SJSA1 (cell line): ENCODE measurements at places on chromosomes 13 and 19.

DNA sequence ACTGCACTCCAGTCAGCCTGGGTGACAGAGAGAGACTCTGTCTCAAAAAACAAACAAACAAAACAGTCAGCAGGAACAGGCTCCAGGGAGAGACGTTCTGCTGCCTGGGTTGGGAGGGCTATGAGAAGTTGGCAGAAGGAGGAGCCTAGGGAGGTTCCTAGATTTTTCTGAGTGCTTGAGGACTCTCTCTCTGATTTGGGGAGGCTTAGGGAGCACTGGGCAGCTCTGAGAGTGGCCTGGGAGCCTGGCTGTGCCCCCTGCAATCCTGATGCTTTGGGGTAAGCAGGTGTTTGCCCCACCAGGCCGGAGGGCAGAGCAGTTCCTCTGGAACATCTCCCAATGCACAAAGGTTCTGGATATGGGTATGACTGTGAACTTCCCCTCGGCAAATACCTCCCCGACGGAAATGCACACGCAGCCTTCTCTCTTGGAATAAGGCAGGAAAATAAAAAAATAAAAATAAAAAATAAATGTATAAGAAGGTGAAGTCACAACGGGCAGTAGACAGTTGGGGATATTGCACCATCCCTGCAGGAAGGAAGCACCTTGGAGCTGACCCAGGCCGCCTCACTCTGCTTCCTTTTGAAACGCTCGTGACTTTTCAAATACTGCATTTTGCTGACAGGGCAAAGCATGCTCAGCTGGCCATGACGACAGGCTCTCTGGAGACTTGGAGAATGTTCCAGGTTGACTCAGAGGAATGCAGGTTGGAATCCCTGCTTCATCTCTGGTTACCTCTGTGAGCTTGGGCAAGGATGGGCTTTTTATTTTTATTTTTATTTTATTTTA, 26.5 kb upstream of the HOMER3 start:
- peak; percentile 49 for DNase-seq

- no peak for DNase-seq
Measured at GRCh38 chr13:25585000-25585399, 213.2 kb downstream of the ATP8A2 start.

DNA sequence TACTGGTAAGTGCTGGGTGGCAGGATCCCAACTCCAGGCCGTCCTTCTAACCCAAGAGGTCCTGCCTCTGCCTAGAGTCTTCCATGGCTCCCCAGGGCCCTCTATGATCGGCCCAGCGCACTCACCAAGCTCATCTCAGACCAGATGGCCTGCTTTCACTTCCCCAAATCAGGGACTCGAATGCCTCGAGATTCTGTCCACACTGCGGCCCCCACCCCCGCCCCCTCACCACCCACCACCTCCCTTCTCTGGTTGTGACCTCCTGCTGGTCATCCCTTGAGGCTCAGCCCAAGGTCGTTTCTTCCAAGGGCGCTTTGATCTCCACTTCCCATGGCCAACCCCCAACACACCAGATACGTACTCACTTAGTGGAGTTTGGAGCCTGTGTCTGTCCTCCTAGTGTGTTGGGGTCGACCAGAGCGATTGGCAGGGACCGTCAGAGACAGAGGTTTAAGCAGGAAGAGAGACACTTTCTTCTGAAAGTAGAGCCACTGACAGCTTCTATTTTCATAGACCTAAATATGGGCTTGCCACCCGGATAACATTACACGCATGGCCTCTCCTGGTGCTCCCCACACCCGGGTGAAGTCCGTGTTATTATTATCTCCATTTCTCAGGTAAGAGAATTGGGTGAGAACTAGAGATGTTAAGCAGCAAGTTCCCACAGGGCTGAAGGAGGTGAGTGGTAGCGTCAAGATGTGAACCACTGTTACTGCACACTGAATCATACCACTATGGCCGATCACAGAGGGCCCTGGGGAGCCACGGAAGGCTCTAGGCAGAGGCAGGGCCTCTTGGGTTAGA, at the start of gene FCER2:
FCER2 (minus strand) TSS at position 478 of the 804 bp plus-strand sequence. CDS start 2,371 bp downstream, outside the sequence.
- no peak for DNase-seq

DNA sequence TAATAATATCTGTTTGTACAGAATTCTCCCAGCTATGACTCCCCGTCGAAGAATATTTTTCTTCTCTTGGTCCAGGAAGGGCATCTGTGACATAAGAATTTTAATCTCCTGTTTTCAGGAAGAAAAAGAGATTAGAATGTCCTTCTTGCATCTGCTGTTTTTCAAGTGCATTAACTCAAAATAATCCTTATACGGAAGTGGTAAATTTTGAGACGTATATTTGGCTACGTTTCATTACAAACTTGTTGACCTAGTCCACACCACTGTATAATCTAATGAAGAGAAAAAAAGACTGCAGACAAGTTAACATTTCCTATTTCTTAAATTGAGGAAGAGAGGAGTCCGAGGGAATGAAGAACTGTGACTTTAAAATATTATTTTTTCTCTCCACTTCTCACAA, 959.9 kb downstream of the DIAPH3 start:
- no peak for DNase-seq

DNA sequence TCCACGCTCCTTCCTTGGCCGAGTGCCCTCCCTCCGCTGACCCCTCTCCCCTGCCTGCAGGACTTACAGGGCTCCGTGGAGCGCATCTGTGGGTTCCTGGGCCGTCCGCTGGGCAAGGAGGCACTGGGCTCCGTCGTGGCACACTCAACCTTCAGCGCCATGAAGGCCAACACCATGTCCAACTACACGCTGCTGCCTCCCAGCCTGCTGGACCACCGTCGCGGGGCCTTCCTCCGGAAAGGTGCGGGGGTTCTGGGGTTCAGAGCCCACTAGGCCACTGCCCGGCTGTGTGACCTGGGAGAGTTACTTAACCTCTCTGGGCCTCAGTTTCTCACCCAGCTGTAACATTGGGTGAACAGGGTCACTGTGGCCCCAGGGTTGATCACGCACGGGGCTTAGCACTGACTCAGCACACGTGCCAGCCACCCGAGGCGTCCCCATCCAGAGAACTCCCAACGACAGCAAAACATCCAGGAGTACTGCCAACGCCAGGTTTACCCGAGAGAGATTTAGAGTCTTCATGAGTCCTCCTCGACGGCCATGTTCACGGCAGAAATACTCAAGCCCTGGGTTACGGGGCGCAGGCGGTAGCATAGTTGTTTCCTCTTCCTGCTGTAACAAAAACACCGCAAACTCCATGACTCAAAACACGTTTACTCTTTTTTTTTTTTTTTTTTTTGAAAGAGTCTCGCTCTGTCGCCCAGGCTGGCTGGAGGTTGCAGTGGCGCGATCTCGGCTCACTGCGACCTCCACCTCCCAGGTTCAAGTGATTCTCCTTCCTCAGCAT, 9.7 kb upstream of the SPACA4 start:
- DNase-seq, result no peak

DNA sequence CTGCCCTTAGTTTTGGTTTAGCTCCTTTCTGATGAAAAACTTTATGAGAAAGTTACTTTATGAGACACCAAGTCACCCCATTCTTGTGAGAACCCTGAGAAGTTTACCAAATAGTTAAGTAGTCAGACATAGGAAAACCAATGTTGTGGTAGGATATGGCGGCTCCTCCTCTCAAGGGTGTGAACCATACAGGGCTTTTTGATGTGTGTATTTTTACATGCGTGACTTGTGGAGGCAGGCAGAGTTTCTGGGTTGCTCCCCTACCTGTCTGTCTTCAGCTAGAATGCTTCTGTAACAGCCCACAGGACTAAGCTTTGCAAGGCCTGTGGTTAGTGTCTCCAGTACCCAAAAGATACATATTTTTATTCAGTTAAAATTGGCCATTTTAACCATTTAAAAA, 18.3 kb downstream of the UBAC2 start:
- no peak for DNase-seq

GRCh38 chr13:80901111-80901510, 560.2 kb upstream of the SPRY2 start:
- DNase-seq, result no peak

GRCh38 chr13:57569986-57570385, 61.6 kb upstream of the PCDH17 start:
- no peak for DNase-seq

DNA sequence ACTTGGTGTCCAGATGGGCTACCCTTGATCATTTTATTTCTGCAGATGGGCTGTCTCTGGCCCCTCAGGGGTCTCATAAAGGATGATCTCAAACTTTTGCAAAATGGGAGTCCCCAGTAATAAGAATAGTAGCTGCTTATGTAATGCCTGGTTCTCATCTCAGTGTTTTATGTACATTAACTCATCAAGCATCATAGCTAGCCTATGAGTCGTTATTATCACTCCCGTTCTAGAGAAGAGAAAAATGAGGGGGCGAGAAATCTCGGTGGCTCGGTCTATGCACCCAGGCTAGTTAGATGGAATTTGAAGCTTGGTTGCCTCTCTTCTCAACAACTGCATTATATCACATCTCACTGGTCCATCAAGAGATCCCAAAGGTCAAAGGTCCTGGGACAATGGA, 3.4 kb downstream of the CACNG6 start:
- no peak for DNase-seq

- no peak for DNase-seq
Measured at GRCh38 chr13:23007426-23007825, 173.4 kb upstream of the SGCG start.

DNA sequence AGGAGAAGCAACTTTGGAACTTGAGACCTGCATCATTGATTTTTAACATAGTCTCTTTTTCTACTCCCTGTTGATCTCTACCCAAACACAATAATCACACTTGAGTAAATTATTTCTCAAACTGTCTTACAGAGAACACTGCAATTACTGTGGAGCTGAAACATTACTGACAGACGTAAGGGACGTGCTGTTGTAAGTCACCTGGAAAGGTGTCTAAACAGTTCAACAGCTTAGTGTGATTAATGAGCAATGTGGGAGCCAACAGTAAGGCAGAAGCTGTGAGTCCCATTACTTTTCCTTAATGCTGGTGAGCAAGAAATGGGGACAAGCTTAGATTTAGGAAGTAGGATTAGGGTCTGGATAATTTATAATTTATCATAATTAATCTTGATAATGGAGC, 265.7 kb downstream of the DLEU7 start:
- no peak for DNase-seq

GRCh38 chr19:4922530-4923275, 13.4 kb downstream of the UHRF1 start:
- DNase-seq, result no peak

GRCh38 chr19:18053576-18054219, 33.0 kb downstream of the IL12RB1 start:
- DNase-seq, result peak; percentile 88

GRCh38 chr13:114068656-114069318, 63.6 kb downstream of the RASA3 start:
- no peak for DNase-seq
